ENCODE measurements at places on chromosomes 12 and 14.

- DNase-seq, result no peak
These were observed 88.3 kb downstream of the STON2 start for GRCh38 chr14:81311778-81312177.

- DNase-seq, result no peak
These were observed 136.3 kb upstream of the PLXNC1 start for GRCh38 chr12:94012071-94012470.

DNA sequence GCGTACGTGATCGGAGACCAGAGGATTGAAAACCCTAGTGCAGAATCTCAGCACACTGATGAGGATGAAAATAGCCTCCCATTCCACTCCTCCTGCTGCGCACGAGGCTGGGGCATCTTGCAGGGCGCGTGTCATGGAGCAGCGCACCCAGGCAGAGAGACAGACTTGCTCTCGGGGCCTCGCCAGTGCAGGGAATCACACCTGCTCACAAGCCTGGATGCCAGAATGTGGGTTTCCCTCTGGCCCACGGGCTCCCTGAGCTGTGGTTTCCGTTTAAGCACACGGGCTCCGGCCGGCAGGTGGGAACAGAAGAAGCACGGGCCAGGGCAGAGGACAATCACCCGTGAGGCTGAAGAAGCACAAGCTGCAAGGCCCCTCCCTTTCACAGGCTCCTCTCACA is 2.0 kb downstream of the FGF6 start:
- DNase-seq, result peak; percentile 8

- peak; percentile 77 for DNase-seq
These were observed 12.4 kb upstream of the SMUG1 start for GRCh38 chr12:54201001-54201794.

DNA sequence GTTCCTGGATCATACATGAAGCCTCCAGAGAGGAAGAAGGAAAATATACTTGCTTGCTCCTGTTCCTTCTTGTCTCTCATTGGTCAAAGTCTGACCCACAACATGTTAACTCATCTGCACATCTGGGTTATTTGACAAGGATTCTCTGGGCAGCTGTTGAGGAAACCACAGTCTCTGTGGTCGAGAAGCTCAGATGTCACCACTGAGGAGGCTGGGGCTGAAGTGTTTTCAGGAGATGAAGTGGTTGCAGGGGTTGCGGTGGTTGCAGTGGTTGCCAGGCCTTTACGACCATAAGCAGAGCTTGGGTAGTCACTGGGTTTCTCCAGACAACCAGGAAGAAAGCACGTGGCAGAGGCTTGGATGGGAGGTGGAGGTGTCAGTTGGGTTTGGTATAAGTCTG is 265.0 kb upstream of the LRIG3 start:
- DNase-seq, result no peak

- no peak for DNase-seq
These were observed 78.0 kb downstream of the TTC6 start for GRCh38 chr14:37673439-37673838.

GRCh38 chr12:100576331-100577036 is 3.0 kb downstream of the GAS2L3 start:
- no peak for DNase-seq

- no peak for DNase-seq
These were observed 26.7 kb upstream of the WSCD2 start for GRCh38 chr12:108102363-108102762.

DNA sequence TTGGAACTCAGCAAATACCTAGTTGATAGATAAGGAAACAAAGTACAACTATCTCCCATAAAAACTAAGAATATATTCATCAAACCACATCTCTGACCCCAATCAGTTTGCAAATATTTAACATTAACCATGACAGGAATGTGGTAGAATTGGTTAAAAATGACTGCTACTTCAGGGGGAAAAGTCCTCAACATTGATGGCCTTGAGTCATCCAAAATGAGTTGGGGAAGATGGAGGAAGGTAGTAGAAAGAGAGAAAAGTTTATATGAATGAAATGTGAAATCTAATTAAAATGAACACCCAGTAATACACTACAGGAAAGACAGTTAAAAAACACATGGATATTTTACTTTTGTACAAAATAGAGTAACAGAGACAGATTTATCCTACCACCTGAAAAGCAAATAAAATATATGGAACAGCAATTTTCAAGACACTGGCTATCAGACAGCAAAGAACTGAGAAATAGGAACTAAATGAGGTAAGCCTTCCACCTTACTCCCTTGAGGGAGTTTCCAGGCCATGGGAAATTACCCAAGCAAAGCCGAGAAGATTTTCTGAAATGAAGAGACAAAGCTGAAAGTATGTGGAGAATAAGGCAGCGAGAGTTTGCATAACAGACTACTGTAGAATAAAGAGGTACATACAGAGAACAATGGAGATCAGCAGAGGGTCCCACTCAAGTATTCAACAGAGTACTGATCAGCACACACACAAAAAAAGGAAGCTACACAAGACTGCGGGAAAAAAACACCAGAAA is 49.6 kb downstream of the TC2N start:
- no peak for DNase-seq

DNA sequence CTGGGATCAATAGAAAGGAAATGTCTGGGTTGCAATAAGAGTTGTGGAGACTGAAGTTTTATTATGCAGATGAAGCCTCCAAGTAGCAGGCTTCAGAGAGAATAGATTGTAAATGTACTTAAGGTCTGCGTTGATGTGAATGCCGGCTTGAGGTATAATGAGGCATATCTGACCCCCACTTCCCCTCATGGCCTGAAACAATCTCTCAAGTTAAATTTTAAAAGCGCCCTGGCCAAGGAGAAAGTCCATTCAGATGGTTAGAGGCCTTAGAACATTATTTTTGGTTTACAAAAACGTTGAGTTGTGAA is 28.3 kb upstream of the HIGD1C start:
- DNase-seq, result no peak

DNA sequence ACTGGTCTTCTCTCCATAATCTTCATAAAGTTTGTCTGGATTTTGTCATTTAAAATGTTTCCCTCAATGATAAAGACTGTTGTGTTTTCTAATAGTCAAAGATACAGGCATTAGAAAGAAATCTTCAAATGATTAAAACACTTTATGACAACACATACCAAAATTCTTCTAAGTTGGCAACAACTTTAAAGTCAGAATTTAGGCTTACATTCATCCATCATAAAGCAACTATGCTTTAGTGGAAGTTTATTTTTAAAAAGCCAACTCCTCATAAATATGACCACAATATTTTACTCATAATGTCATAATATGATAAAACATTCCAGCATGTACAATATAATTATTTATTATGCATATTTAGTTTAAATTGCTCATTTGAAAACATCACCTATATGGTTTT is 17.2 kb upstream of the CCER1 start:
- no peak for DNase-seq

GRCh38 chr12:67649570-67650387 is 1.2 kb downstream of the DYRK2 start:
- peak; percentile 39 for DNase-seq

DNA sequence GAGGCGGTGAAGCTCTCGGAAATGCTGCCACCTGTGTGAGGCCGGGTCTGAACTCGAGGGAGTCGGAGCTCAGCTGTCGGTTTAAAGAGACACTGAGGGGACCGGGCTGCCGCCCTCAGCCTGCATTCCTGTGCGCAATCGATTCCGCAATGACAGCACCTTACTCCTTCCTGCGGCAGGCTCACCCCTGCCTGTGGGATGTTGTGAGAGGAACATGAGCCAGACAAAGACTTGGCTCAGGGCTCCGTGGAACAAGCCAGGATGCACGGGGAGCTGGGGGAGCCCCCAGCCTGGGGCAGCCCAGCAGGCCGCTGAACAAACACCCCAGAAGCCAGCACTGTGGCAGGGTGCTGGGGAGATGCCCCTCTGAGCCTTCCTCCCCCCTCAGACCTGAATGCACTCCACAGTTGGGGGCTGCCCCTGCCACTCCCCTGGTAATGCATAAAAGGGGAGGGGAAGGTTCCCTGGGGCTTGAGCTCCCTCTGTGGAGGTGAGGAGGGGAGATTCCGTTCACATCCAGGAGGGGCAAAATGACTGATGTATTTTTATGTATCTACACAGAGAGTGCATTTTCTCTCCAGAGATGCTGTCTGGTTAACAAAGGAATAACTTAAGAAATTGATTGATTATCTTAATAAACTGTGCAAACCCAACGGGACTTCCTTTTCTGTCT is 20.6 kb downstream of the RFLNA start:
- DNase-seq, result no peak

GRCh38 chr12:93352321-93352720 is 25.4 kb upstream of the NUDT4 start:
- no peak for DNase-seq

GRCh38 chr12:38427442-38427841 is 110.9 kb downstream of the ALG10B start:
- DNase-seq, result no peak

- DNase-seq, result no peak
These were observed 3.7 kb downstream of the LETMD1 start for GRCh38 chr12:51051787-51052186.

Data from progenitor cell of endocrine pancreas (in vitro differentiated cells).